ENCODE measurements at places on chromosomes 3 and 15. TPM values are rescaled to one million over a fixed set of nuclear protein-coding genes. Genes with fewer than 3 reads are reported as not detected.

DNA sequence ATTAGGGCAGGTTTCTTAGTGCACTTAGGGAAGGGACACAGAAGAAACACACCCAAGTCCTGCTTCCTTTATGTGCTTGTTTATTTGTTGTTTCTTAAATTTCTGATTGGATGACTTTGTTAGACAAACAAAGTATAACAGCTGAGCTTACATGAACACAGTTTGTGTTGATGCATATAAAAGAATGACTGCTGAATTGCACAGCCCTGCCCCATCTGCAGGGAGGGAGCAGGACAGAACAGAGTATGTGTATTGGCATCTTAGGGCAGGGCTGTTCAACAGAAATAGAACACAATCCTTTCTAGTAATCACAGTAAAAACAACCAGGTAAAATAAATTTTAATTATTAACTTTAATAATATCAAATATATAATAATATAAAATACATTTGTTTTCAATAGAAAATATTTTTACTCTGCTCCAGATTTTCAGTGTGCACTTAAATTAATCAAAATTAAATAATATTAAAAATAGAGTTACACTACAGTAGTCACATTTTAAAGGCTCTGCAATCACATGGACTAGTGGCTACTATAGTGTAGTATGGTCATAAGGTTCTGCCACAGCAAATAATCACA lies 198.4 kb downstream of the ZNF621 start:
- no peak for DNase-seq

DNA sequence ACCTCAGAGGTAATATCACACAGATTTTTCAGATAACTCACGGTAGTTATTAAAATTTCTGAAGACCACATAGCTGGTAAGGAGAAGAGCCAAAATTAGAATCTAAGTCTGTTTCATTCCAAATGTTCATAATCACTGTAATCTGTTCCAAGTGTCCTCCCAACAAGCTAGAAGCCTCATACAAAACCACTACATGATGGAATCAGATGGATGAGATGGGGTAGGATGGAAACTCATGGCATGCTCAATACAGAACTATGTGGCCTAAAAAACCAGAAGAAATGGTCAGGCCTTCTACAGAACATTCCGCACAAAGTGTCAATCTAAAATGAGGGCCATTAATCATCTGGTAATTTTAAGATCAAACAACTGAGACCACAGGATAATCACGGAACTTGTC lies 91.8 kb downstream of the THBS1 start:
- no peak for DNase-seq

GRCh38 chr3:166721466-166721865 lies 658.6 kb downstream of the ZBBX start:
- no peak for DNase-seq

DNA sequence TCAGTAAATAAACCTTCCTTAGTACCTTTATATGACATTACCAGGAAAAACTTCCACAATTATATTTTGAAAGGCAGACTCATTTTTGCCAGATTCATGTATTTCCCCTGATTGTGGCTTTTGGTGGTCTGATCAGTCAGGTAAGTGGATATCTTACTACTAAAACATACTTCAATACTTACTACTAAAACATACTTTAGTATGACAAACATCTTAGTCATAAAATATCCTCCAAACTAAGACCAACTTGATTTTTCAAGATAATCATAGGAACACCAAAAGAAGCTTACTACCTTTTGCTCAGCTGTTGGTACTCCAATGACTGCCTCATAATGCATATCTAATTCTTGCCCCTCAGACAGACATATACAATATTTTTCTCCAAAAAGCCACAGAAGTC lies 9.3 kb downstream of the TJP1 start:
- no peak for DNase-seq

GRCh38 chr3:105553851-105554250 lies 187.1 kb downstream of the ALCAM start:
- DNase-seq, result no peak

DNA sequence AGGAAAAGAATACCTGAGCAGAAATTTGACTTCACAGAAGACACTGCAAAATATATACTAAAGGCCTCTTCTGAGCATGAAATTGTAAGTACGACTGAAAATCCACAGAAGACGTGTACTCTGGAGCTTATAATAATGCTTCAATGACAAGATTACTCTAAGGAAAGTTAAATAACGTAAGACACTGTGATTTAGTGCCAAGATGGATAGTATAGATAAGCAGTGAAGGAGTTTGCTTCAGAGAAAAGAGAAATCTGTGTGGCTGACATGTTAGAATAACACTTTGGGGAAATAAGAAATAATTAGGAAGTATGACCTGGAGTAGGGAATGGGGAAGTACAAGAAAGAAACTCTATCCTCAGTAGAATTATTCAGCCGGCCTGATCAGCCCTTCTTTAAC lies 28.9 kb downstream of the ALDH1A2 start:
- DNase-seq, result no peak

DNA sequence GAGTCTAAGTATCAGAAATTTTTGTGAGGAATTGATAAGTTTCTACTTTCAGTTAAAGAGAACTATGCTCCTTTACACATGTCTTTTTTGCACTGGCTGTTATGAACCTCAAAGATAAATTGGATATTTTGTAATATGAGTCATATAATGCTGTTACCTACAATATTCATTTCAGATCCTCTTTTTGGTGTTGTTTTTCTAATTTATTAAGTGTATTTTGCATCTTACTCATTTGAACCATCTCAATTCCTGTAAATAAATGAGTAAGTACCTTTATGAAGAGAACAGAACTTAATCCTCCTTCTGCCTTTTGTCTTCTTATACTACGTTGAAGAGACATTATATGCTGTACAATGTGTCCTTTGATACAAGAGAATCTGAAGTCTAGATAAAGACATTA lies 74.4 kb downstream of the ZIC1 start:
- no peak for DNase-seq

DNA sequence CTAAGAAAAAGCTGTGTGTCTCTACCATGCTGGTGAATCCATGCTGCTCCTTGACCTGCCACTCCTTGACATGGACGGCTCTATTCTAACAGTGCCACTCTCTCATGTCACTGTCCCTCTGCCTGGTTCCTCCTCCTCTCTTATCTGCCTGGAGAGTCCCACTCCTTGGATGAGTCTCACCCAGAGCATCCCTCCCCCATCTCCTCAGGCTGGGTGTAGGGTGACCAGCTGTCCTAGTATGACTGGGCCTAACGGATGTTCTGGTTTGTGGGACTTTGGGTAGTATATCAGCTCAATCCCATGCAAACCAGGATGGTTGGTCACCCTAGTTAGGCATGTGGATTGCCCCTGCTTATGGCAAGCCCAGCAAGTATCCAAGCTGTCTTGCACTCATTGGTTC lies 54.3 kb downstream of the LIPC start:
- no peak for DNase-seq

- DNase-seq, result no peak
Measured at GRCh38 chr3:170477395-170477794, 58.7 kb downstream of the CLDN11 start.

DNA sequence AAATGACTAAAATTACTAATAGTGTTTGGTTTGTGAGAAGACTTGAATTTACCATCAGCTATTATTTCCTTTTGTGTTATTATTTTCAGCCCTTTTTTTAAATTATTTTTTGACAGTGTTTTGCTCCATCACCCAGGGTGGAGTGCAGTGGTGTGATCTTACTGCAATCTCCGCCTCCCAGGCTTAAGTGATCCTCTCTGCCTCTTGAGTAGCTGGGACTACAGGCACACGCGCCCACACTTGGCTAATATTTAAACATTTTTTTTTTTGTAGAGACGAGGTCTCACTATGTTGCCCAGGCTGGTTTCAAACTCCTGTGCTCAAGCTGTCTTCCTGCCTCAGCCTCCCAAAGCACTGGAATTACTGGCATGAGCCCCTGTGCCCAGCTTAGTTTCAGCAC lies 31.7 kb upstream of the UTS2B start:
- no peak for DNase-seq

DNA sequence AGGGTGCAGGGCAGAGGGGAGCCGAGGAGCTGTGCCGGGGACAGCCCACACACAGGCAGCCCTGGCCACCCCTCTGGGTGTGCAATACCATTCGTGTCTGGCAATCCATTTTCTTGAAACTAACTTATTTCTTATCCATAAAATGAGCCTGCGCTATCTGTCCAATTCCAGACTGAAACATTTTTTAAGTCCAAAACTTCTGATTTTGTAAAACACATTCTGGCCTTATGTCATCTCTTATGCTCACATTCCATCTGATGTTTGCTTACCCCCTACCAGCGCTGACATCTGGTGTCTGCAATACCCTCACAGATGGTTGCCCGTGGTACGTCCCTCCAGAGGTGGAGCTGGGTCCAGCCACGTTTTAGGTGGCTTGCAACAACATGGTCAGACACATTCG lies 31.8 kb downstream of the PCSK6 start:
- no peak for DNase-seq

DNA sequence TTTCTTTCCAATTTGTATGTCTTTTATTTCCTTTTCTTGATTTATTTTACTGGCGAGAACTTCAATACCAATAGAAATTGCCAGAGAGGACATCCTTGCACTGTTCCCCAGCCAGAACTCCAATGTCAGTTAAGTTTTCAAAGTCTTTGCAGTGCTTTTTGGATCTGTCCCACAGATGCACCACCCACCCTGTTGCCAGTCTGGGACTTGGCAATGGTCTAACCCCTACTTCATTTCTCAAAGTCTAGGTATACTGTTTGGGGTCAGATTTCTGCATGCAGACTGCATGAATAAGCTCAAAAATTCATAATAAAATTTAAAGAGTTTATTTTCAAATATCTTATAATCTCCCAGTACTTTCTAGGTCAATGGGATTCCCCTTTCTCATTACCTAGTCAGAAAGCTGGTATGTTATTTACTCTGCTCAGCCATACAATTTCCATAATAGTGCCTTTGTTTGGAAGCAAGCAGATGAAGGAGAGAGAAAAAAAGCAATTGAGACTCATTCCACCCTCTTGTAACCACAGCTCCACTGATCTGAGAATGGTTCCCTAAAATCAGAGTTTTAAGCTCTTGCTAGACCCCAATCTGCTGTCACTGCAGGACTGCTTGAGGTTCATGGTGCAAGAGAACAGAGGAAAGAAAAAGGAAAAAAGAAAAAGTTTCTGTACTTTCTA lies 125.9 kb upstream of the PLXND1 start:
- DNase-seq, result no peak

DNA sequence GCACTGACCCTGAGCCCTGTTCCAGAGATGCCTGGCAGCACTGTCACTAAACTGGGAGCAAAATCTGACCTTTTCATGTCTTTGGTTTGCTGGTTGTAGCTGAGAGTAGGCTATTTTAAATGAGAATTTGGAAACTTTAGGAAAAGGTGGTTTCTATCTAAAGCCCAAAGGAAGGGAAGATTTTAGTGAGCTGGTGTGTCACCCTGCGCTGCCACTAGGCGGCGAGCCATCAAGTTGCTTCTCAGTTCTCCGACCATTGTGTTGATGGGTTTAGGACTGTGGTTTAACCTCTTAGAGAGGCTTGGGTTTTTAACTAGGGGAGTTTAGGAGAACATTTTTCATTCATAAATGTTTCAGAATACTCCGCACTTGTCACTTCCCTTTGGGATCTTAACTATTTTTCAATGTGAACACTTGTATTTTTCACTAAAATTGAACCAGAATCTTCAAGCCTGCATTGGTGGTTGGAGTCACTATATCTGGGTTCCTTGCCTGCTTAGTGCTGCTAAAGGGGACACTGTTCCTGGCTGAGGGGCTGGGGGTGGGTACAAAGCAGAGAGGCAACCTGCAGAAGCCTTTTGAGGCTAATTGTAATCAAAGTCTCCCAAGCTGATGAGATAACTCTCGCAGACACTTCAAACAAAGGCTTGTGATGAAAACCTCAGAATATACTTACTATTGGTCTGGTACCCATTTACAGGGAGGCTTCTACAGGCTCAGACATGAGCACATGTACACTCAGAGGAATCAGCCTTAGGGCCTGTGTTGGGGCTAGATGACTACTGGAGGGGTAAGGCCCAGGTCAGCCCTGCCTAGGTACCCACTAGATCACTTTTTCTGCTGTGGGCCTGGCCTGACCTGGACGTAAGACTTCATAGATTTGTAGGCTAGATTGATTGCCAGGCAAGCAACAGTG lies 16.8 kb downstream of the EXOSC7 start:
- DNase-seq, result no peak

DNA sequence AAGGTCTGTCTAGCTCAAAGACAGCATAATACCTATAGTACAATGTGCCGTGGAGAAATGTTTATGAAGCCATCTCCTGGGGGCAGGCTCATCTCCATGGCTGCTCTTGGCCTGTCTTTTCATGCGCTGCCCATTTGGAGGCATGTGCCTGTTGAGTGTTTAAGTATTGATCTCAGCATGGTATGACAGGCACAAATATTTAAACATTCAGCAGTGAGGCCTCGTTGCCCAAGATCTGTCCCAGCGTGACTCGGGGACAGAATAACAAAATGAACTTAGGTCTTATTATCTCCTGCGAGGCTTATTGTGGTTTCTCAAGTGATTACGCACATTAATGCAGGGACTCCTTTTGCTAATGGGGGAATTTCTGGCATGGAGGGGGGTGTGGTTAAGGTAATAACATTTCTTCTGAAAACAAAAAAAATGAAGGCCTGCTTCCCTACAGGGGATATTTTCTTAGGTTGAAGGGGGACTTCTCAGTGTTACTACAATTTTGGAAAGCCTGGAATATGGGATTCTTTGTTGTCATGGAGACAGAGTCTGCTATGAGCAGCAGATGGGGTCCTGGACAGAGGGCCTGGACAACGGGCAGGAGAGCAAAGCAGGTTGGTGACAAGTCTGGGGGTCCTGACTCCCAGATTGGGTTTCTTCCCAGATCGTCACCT lies 4.4 kb upstream of the SLC6A1 start:
- no peak for DNase-seq

DNA sequence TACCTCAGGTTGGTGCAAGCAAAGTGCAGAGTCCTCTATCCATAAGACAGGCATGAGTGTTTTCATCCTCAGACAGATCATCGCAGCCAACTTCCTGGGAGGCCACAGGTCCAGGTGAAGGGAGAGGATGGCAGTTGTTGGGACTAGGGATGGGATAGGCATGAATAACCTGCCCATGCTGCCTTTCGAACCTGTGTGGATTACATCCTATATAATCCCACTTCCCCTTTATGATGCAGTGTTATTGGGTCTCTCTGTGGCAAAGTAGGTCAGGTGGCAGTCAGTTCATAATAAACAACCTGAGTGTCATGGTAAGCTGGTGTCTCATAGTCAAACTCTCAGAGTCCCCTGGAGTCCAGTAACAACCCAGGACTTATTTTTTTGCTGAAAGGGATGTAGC lies 40.4 kb downstream of the CCR3 start:
- no peak for DNase-seq

- no peak for DNase-seq
Measured at GRCh38 chr15:60744826-60745460, 266.0 kb upstream of the ICE2 start.

GRCh38 chr3:49244581-49245205 lies 32.3 kb downstream of the C3orf62 start:
- DNase-seq, result no peak

- DNase-seq, result peak; percentile 55
Measured at GRCh38 chr3:15206662-15207576, 873 bp downstream of the CAPN7 start.

Gene SLC9A9
- total RNA-seq, result 18.2 TPM

Gene MYNN
- total RNA-seq, result 17.4 TPM

Gene MORC1
- total RNA-seq, result not detected

Gene MME
- 1.4 TPM for total RNA-seq

Gene P2RY14
- total RNA-seq, result 18.2 TPM

Gene SLC6A1
- total RNA-seq, result 0.35 TPM

Gene MASP1
- total RNA-seq, result 4.5 TPM

Gene SNRPN
- 17.6 TPM for total RNA-seq

Gene CCDC54
- total RNA-seq, result not detected

Measured in mucosa of descending colon (tissue), 3 donors.